ENCODE measurements at places on chromosomes 2 and 18.

GRCh38 chr2:141959016-141959415, 171.8 kb downstream of the LRP1B start:
- DNase-seq, result no peak

DNA sequence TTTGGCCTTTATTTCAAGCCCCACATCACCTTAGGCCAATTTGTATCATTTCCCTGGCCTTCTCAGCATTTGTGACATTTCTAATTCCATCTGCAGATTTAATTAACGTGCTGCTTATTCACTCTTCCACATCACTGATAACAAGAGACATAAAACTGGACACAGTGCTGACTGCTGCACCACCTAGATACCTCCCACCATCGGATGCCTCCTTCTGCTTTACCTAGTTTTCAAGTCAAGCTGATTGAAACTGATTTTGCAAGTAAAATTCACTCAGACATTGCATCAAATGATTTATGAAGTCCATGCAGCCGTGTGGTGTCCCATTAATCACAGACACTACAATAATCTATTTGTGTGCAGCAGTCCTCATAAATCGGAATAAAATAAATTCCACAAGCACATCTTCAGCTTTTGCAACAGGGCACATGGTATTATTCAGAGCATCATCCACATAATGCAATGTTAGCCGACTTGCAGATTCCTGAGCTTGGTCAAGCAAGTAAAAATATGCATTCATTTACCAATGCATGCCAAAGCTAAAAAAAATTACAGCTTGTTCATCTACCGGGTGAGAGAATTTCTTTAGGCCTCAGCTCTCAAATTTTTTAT, 15.9 kb upstream of the CRIM1 start:
- no peak for DNase-seq

DNA sequence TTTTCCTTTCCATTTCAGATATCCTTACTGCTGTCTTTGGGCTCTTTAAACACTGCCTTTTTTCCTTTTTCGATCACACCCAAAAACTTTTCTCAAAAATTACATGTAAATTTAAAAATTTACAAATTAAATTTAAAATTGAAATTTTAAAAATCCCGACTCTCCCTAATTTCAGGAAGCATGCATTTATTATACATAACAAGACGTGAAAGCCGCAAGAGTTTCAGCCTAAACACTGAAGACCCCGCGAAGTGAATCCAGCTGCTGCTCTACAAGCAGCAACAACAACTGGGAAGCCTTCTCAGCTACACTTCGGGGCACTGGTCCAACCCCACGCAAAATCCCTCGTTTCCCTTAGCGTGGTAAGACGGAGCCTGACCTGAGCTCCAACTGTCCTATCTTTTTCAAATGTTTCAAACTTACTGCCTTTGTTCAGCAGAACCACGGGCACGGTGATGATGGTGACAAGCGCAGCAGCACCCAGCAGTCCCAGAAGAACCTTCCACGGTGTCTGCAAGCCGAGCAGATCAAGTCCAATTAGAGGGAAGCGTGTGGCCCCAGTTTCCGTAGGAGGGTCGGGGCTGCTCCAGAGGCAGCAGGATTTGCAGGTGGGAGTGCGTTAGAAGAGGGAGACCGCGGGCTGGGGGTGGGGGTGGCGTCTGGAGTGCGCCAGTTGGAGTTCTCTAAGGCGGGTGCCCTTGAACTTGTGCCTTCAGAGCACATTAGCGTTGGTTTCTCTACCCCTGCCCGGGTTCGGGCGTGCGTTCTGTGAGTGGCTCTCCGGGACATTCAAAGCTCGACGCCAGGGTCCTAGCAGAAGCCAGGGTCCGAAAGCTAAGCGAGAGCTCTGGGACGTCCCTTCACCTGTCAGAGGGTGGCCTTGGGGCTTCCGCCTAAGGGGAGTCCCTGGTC, 783 bp downstream of the DPP4 start:
- DNase-seq, result no peak

- no peak for DNase-seq
Measured at GRCh38 chr2:233241803-233242202, 9.7 kb upstream of the ATG16L1 start.

- no peak for DNase-seq
Measured at GRCh38 chr18:59132810-59133465, 6.7 kb upstream of the SEC11C start.

GRCh38 chr2:121810959-121811853, 55.8 kb downstream of the TSN start:
- no peak for DNase-seq

GRCh38 chr2:174450021-174450816, 36.6 kb downstream of the GPR155 start:
- DNase-seq, result no peak

- DNase-seq, result no peak
Measured at GRCh38 chr2:101884423-101884822, 107.3 kb upstream of the IL1R2 start.

DNA sequence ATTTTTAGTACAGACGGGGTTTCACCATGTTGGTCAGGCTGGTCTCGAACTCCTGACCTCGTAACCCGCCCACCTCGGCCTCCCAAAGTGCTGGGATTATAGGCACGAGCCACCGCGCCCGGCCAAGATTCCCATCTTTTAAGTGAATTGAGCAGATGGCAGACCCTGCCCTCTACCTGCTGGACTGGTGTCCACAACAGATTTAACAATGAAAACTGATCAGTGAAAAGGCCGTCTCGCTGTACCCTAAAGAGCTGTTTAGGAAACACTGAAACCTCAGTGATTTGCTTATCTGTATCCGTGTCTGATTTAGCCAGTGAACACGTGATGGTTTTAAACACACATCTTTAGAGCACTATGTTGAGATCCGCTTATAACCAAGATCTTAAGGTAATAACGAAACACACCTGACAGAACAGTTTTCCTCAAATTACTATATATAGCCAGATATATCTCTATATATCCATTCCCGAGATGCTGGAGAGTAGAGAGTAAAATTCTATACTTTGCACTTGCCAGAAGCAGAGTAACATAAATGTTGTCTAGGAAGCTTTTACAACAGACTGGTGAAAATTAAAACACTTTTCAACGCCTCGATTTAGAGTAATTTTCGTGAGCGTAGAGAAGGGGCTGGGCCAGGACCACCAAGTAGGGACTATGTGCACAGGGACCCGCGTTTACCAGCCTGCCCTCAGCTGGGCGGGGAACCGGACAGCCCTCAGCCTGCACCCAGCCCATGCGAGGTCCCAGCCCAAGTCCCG, 594 bp downstream of the FAM161A start:
- no peak for DNase-seq

GRCh38 chr2:206824993-206825392, 59.6 kb downstream of the FASTKD2 start:
- DNase-seq, result no peak

- DNase-seq, result no peak
Measured at GRCh38 chr2:85707304-85707703, 13.1 kb downstream of the GNLY start.

Measured in stimulated activated CD8-positive, alpha-beta memory T cell treated with anti-CD3 and anti-CD28 coated beads, Interleukin-2, amount 100 ng/mL, for 1 hour (primary cell).